ENCODE measurements at places on chromosomes 11 and 22. TPM values are rescaled to one million over a fixed set of nuclear protein-coding genes. Genes with fewer than 3 reads are reported as not detected.

Gene PARVG
- total RNA-seq = not detected

Gene PDE3B
- total RNA-seq = 3.1 TPM

Gene SLC6A5
- not detected for total RNA-seq

Gene RNF121
- total RNA-seq = 53.7 TPM

Gene SORL1
- 27.6 TPM for total RNA-seq

Gene CELSR1
- 7.3 TPM for total RNA-seq

Gene API5
- total RNA-seq = 105 TPM

Gene TBC1D22A
- total RNA-seq = 15.9 TPM

Gene HORMAD2
- not detected for total RNA-seq

Gene SLC22A9
- total RNA-seq = not detected

Gene CLDN25
- total RNA-seq = not detected

Gene KCNQ1
- not detected for total RNA-seq

Gene SYCE3
- not detected for total RNA-seq

Gene CRYAB
- 3.0 TPM for total RNA-seq

Gene C11orf91
- not detected for total RNA-seq

Gene RAB38
- 2.9 TPM for total RNA-seq

Gene NDUFA6
- total RNA-seq = 54.6 TPM

Gene SLN
- total RNA-seq = not detected

Gene KCNE3
- 4.5 TPM for total RNA-seq

Gene MRGPRE
- not detected for total RNA-seq

Data from smooth muscle cell of the umbilical artery (primary cell).